ENCODE measurements at places on chromosomes 16 and 17. TPM values are rescaled to one million over a fixed set of nuclear protein-coding genes. Genes with fewer than 3 reads are reported as not detected.

Gene P2RX1
- polyA plus RNA-seq = 2.9 TPM

GRCh38 chr17:21375162-21375560 lies 996 bp upstream of the KCNJ12 start:
- no peaks in the 10 kb centered on the region for H3K27me3 ChIP-seq
- no peak overlapping the region for H3K27ac ChIP-seq
- no peak for DNase-seq
- no peaks in the 10 kb centered on the region for H3K36me3 ChIP-seq
- H3K4me1 ChIP-seq = no peaks in the 10 kb centered on the region

- no peaks in the 10 kb centered on the region for H3K36me3 ChIP-seq
- no peak overlapping the region for H3K4me3 ChIP-seq
- H3K27me3 ChIP-seq = no peaks in the 10 kb centered on the region
- H3K27ac ChIP-seq = no peak overlapping the region
- no peak for DNase-seq
- no peaks in the 10 kb centered on the region for H3K4me1 ChIP-seq
Observed at GRCh38 chr17:33680472-33680871, 387.4 kb upstream of the ASIC2 start.

Gene MMP2
- 0.37 TPM for polyA plus RNA-seq

Gene SCGB1C2
- polyA plus RNA-seq = not detected

DNA sequence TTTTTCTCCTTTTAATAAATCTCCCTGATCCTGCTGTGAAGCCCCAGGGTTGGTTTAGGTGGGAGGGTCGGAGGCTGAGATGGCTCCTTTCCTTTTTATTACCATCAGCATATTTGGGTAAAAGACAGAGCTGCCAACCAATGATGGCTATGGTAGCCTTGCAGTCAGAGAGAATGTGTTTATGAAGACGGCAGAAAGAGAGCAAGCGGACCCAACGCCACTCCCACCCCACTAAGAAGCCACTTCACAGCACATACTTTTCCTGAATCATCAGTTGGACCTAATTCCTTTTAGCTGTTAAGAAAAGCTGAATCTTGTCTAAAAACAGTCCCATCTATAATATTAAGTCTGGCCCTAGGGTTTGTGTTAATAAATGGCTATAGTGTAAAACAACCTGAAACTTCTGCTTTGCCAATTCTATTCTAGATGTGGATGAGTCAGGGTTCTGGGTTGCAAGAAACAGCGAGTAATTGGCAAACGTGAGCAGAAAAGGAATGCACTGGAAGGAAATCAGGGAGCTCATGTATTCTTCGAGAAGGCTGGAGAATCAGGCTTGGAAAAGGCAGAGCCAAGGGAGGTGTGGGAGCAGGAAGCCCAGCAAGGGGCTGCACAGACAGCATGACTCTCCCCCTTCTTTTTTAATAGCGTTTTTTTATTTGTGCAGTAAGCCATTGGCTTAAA lies 34.0 kb upstream of the PRKCA start:
- H3K36me3 ChIP-seq = no peaks in the 10 kb centered on the region
- no peak overlapping the region for H3K4me3 ChIP-seq
- DNase-seq = no peak
- no peak overlapping the region for H3K27ac ChIP-seq

Gene SLC13A2
- polyA plus RNA-seq = not detected

Gene HOXB13
- not detected for polyA plus RNA-seq

- peak; percentile 64 for DNase-seq
- no peaks in the 10 kb centered on the region for H3K27me3 ChIP-seq
- H3K27ac ChIP-seq = no peak overlapping the region
- no peaks in the 10 kb centered on the region for H3K36me3 ChIP-seq
Observed at GRCh38 chr17:62653002-62653825, 25.7 kb downstream of the MRC2 start.

Gene SSTR5
- polyA plus RNA-seq = not detected

DNA sequence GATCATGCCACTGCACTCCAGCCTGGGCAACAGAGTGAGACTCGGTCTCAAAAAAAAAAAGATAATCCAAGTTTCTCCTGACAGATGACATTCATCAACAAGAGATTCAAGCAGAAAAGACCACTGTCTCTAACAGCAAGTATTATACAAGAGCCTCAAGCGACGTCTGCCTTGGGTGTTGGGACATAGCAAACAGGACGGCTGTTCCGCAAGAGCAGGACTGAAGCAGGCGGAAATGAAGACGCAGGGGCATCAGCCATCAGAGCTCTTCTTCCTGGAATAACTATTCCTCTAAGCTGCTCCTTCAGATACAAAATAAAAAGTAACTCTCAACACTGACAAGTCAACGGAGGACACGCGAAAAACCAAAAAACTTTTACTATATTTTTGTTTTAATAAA lies 54.0 kb downstream of the ANKRD11 start:
- no peak for DNase-seq
- H3K27ac ChIP-seq = no peak overlapping the region
- peaks cover 27% of the 10 kb centered on the region for H3K4me1 ChIP-seq

DNA sequence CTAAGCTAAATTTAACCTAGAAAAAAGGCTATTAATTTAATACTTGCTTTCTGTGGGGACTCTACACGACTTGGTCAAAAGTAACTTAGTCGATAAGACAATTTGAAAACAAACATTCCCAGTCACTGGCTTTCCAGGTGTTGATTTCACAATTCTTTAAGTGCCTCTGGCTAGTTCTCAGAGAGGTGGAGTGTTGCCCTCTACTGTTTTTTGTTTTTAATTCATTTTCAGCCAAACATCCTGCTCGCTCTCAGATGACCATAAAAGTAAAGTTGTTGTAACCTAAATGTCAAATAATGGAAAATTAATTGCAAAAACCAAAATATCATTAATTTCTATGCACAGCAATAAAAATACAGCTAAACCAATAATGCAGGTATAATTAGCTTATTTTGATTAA lies 107.1 kb downstream of the MYO1D start:
- H3K4me3 ChIP-seq = no peak overlapping the region
- no peaks in the 10 kb centered on the region for H3K36me3 ChIP-seq
- H3K27ac ChIP-seq = no peak overlapping the region
- no peaks in the 10 kb centered on the region for H3K27me3 ChIP-seq
- DNase-seq = no peak

DNA sequence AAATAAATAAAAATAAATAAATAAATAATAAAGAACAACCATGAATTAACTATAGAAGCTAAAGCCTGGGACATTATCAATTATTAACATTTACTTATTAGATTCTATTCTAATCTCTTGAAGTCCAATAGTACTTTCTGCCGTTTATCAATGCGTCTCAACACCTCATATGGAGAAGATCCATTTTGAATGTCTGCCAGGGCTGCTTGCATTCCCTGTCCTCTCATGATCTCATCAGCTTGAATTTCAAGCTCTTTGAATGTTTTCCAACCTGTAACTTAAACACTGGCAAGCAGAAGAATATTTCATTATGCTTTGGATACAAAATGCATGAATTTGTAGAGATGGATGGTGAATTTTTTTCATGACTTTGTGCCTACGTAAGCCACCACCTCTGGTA lies 191.9 kb upstream of the ANKFN1 start:
- H3K4me3 ChIP-seq = no peak overlapping the region
- no peak for DNase-seq
- no peaks in the 10 kb centered on the region for H3K36me3 ChIP-seq
- no peaks in the 10 kb centered on the region for H3K27me3 ChIP-seq

GRCh38 chr16:85376292-85377095 lies 236.6 kb upstream of the GSE1 start:
- no peaks in the 10 kb centered on the region for H3K27me3 ChIP-seq
- H3K36me3 ChIP-seq = no peaks in the 10 kb centered on the region
- no peak overlapping the region for H3K4me3 ChIP-seq
- H3K4me1 ChIP-seq = no peaks in the 10 kb centered on the region
- no peak for DNase-seq

Gene RNF227
- polyA plus RNA-seq = 1.0 TPM

DNA sequence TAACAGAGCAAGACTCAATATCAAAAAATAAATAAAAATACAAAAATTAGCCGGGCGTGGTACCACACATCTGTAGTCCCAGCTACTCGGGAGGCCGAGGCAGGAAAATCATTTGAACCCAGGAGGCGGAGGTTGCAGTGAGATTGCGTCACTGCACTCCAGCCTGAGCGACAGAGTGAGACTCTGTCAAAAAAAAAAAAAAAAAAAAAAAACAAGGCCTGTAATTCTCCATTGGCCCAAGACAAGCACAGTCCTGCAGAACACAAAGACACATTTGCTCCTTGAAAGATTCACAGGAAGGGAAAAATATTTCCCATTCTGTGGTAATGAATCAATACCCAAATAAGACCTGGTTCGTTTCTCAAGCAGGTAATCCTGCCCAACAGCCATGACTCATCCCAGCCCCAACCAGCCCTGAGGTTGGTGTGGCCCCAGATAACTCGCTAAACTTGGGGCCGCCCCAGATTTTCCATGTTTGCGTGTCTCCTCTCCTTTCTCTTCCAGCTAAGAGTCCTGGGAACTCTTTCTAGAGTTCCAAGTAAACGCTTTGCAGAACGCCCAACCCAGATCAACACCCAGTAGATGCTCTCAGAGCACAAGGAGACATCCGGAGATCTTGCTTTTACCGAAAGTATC lies 40.3 kb upstream of the SNN start:
- DNase-seq = no peak
- no peak overlapping the region for H3K27ac ChIP-seq
- no peak overlapping the region for H3K4me3 ChIP-seq
- H3K4me1 ChIP-seq = peaks cover 8% of the 10 kb centered on the region

DNA sequence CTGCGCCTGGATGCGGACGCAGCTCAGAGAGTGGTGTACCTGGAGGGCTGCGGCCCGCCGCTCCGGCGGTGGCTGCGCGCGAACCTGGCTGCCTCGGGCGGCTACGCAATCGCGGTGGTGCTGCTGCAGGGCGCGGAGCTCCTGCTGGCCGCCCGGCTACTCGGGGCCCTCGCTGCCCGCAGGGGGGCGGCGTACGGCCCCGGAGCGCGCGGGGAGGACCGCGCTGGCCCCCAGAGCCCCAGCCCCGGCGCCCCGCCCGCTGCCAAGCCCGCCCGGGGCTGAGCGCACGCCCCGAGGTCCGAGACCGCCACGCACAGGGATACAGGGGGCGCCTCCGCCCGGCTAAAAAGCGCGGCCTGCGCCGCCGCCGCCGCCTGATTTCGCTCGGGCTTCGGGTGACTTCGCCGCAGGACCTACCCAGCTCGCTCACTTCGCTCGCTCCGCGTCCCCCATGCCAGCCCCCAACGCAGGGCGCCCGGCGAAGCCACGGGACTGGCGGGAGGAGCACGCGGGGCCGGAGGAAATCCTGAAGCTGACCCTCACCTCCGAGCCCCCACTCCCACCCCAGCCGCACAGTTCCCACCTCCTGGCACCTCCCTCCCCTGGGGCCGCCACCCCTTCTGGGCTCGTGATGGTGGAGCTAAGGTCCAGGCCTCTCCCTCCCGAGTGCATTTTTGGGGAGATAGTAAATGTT lies 8.2 kb downstream of the PDE6G start:
- H3K27me3 ChIP-seq = no peaks in the 10 kb centered on the region
- H3K4me3 ChIP-seq = no peak overlapping the region
- 0 out of 2 replicates have a peak, but pooled peaks cover under 1% of the 10 kb centered on the region for H3K4me1 ChIP-seq
- H3K36me3 ChIP-seq = no peaks in the 10 kb centered on the region

Gene GUCY2D
- polyA plus RNA-seq = not detected

Gene CEP295NL
- not detected for polyA plus RNA-seq

DNA sequence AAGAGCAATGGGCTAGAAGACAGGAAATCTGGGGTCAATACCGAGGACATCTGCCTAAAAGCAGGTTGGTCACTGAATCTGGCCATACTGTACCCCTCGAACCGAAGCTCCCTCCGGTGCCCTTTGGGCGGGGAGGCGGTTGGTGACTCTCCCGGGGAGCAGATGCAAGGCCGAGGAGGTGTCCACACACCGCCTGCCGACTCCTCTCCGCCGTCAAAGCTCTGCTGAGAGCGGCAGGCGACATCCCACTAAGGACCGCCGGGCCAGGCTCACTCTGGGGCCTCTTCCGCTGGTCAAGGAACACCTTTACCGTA lies 458 bp downstream of the ZNF200 start:
- H3K27ac ChIP-seq = peak overlapping the region; percentile 96
- no peak for DNase-seq
- H3K27me3 ChIP-seq = no peaks in the 10 kb centered on the region
- no peaks in the 10 kb centered on the region for H3K4me1 ChIP-seq
- peaks cover 7% of the 10 kb centered on the region for H3K36me3 ChIP-seq

Data from GM12878 (cell line).